Testis (tissue), 5 donors: ENCODE measurements at places on chromosomes 6 and 20. TPM values are rescaled to one million over a fixed set of nuclear protein-coding genes. Genes with fewer than 3 reads are reported as not detected.
A peak's percentile ranks its signal among the peaks of the same experiment; 100 is the strongest.

Gene GUCA1A
- total RNA-seq: 44.2 TPM

- DNase-seq: peak; percentile 48
These were observed 645.0 kb downstream of the PHF3 start for GRCh38 chr6:64280569-64280968.

GRCh38 chr6:33857932-33858475 lies 54.2 kb upstream of the MLN start:
- DNase-seq: no peak

DNA sequence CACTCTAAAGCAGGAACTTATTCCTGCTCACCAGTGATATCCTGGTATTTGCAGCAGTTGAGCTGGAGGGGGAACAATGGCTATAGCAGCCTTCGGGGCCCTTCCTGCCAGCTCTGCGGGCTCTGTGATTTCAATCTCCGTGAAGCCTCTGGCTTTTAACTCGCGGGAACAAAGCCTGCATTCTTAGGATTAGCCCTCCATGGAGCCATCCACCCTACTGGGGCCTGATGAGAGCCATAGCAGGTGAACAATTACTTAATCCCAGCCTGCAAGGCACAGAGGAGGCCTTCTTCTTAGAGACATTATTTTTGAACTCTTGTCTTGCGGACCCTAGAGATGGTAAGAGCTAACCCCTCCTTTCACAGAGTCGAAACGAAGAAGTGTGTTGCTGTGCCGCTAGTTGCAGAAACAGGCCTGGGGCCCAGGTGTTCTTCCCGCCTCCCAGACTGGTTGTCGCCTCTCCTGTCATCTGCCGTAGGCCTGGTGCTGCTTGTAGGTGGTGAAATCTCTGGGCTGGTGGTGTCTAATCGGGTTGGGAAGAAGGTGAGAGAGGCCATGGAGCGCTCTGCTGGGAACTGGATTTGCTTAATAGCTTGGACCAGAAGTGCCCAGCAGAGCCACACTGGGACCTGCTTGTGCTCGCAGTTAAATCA lies 9.7 kb downstream of the GHRH start:
- DNase-seq: no peak

DNA sequence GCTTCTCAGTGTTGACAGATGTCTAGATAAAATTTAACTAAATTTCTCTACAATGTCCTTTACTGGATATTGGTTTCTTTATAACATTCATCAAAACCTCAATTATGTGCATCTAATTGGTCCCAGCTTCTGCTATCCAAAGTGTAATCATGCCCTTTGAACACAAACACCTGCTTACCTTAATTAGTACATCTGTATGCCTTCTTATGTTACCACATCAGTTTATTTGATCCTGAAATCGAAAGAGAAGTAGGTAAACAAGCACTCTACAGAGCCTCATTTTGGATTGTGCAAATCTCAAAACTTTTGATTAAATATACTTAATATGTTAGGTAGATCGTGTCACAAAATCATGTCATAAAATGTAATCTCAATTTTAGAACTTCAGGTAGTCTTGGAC lies 36.5 kb downstream of the TAB2 start:
- DNase-seq: no peak

GRCh38 chr6:151070631-151071051 lies 169.1 kb upstream of the AKAP12 start:
- no peak for DNase-seq

- DNase-seq: no peak
These were observed 4.4 kb downstream of the MYLK2 start for GRCh38 chr20:31823360-31824124.

DNA sequence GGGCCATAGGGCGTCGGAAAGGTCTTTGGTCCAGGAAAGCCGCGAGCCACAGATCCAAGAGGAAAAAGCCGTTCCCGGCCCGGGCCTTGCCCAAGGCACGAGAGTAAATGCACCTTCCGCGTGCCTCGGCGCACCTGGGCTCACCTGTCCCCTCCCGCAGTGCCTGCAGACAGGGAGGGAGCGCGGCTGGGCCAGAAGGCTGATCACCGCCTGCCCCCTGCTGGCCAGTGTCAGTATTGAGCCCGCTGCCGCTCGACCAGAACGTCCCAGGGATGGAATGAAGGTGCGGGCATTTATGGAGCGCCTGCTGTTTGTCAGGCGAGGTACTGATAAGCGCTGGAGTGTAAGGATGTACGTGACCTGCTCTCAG lies 679 bp upstream of the LPIN3 start:
- DNase-seq: peak; percentile 89

- DNase-seq: no peak
These were observed 537.2 kb downstream of the PKHD1 start for GRCh38 chr6:51550243-51550642.

Gene RTEL1
- 56.8 TPM for total RNA-seq

GRCh38 chr20:16488616-16489015 lies 84.6 kb downstream of the KIF16B start:
- no peak for DNase-seq

DNA sequence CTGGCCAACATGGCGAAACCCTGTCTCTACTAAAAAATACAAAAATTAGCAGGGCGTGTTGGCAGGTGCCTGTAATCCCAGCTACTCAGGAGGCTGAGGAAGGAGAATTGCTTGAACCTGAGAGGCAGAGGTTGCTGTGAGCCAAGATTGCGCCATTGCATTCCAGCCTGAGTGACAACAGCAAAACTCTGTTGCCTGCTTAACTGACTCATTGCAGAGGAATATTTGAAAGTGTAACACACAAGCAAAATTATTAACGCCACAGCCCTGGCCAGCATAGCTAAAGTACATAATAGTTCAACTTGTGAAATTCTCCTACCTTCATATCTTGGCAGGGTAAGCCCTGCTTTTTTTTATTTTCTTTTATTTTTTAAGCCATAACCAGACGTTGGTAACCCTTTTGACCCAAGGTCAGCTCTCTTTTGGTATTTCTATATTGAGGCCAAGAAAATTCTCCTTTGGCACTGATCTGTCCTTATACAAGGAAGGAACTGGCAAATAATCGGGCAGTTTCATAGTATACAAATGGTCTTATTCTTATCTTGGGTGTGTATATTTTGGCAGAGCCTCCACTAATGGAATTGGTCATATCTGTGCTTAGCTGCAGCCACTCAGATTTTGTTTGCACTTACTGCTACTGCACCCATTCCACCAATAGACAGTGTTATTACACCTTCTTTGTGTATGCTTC lies 4.0 kb upstream of the ADGRF5 start:
- no peak for DNase-seq

DNA sequence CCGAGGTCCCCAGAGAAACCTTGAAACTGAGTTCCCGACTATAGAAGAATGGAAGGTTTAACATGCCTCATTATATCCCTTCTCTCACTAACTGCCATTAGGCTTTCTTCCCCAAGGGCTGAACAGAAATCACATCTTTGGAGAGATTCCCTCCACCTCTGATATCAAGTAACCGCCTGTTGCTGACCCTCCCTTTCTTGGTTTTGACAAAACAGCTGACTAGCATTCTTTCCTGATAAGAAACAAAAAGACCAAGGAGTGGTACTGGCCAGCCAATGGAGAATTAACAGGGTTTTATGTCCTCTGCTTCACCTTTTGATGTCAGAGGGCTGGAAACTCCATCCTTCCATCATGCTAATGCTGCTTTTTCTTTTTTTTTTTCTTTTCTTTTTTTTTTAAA lies 176.6 kb upstream of the ADGRB3 start:
- no peak for DNase-seq

Gene ZSCAN23
- 8.3 TPM for total RNA-seq

DNA sequence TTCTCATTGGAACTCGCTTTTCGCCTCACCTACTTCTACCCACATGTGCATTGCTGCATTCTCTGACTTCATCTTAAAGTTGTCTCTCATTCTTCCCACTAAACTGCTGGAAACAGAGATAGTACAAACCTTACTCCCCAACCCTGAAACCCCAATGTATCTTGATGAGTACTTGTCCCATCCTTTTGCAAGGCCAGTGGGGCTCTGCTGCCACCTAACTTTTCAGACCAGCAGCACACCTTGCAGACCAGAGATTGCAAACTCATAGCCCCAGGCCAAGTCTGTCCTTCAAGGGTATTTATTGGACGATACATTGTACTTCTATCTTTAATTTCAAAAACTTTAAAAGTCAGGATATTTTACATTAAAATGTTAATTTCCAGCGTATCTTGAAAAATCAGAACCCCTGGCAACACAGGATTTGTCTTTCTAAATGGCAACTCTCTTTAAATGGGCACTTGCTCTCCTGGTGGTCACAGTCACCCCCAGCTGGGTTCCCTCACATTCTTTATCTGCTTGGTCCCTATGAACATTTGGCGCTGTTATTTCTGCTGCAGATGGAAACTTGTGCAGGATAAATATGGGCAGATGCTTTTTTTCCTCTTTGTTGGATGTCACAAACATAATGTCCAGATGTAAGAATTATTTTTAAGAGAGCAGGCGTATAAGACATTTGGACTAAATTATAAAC lies 83.9 kb downstream of the SOD2 start:
- peak; percentile 32 for DNase-seq

DNA sequence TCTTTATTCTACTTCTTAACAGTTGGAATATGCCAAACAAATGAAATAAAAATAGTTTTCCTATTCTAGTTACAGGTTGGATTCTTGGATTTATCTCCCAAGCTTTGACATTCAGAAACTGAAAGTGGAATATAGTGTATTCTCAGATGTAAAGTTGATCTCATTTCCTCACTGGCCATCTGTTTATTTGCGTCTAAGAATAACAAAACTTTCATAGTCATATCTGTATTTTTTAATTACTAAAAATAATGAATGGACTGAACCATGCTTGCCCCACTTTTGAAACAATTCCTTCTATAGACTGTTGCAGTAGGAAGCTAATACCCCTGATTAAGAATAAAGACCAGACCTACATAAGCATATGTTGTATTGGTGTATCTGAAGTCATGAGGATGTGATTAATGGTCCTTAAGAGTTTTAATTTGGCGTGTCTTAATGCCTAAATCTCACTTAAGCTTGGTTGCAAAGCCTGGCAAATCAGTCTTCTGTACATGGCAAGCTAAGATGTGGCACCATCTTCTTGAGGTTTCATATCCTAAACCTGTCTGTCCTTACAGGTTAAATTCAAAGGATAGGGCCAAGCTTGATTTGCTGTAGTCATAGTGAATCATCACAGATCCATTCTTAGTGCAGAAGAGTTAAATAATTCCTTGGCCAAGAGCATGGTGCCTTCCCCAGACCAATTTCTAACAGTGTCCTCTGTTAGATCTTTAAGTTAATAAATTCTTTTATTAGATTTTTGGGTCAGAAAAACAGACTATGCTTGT lies 58.9 kb downstream of the FOXO3 start:
- DNase-seq: no peak

- DNase-seq: no peak
These were observed 10.1 kb upstream of the SMIM13 start for GRCh38 chr6:11083491-11083890.

Gene GRM4
- total RNA-seq: 3.5 TPM

Gene RHAG
- total RNA-seq: not detected

DNA sequence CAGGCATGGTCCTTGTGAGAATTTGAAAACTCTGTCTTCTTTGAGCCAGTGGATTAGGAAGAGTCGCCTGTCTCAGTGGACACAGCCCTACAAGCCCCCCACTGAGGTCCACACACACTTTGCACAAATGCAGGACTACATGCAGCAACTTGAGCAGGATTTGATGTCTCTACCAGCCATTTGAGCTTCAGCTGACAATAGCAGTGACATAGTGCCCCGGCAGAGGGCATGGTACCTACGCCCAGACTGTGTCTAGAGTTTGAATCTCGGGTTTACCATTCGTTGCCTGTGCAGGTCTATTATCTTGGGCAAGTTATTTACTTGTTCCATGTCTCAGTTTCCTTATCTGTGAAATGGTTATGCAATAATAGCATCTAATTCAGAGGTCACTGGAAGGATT lies 580.1 kb downstream of the TFAP2B start:
- no peak for DNase-seq

Gene PPP1R3G
- 1.3 TPM for total RNA-seq

DNA sequence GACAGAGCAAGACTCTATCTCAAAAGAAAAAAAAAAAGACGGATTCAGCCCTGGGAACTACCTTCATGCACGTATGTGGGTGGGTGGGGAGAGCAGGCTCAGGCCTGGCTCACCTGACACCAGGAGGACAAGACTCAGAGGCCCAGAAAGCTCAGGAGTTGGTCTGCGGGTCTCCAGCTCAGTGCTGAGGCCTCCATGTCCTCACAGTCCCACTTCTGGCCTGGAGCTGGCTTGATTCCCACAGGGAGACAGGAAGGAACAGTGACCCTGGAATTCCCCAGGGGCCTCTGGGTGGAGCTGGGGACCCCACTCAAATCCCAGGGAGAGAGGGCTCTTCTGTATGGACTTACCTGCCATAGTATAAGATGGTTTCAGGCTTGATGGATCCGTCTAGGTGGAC lies 15.6 kb downstream of the ADA start:
- DNase-seq: no peak

GRCh38 chr6:44224029-44224964 lies 902 bp downstream of the SLC29A1 start:
- DNase-seq: no peak

DNA sequence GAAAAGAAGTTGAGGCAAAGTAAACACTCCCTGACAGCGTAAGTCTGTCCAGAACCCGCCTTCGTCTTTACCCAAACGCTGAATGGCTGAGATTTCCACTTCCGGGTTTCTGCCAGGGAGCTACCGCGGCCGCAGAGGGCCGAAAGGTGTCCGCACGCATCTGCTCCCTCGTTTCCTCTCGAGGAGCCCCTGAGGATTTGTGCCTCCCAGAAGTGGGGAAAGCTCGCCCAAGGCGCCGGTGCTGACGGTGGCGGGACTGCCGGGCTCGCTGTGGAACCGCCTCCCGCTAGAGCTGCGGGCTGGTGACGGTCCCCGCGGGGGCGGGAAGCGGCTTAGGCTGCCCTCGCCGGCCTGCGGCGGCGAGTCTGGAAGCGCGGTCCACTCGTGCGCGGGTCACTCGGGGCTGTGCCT lies 1760.2 kb upstream of the DEFB115 start:
- DNase-seq: peak; percentile 88

DNA sequence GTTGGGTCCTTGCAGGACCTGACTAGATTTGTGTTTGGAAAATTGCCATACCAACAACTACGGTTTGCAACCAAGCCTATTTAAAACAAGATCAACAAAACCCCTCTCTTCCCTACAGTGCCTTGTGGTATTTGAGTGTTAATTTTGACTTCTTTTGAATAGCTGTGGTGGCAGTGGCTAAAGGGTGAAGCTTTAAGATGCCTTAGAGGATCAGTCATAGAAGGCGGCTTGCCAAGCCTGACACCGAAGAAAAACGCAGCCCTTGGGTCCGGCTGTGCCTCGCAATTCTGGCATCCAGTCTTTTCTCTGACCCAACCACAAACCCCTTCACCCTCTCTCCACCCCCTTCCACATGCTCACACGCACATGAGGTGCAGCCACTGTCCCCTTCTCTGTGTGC lies 32.6 kb downstream of the BMP6 start:
- DNase-seq: no peak

- no peak for DNase-seq
These were observed 16.8 kb upstream of the KCNK16 start for GRCh38 chr6:39339096-39339867.
